ENCODE measurements at places on chromosomes 7 and 10.

GRCh38 chr10:42690449-42691360 lies 52.3 kb upstream of the ZNF33B start:
- DNase-seq, result peak; percentile 72

- DNase-seq, result peak; percentile 29
Observed at GRCh38 chr7:113831556-113831955, 87.3 kb downstream of the PPP1R3A start.

DNA sequence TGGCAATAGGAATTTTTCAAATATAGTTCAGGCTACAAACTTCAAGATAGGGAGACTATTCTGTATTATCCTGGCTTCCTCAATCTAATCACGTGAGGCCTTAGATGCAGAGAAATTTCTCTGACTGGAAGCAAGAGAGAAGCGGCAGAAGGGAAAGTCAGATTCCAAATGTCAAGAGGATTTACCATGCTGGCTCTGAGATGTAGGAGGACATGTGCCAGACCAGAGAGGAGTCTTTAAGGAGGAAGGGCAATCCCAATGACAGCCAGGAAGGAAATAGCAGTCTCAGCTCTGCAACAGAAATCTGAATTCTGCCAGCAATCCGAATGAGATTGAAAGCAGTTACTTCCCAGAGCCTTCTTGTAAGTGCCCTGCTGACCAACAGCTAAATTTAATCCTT lies 57.4 kb downstream of the NUTM2E start:
- DNase-seq, result no peak

DNA sequence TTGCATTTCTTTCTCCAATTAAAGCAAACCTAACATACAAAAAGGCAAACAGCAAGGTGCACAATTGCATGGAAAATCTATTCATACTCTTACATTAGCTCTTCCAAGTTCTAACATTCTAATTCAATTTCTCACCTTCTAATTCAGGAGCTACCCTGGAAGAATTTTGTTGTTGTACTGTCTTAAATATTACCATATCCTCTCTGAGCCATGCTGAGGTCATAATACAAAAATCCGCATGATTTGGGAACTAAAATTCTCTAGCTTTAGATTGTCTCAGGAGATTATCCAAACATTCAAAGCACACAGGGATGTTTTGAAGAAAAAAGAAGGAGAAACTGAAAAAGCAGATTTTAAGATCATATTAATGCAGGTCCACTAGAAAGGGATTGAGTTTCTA lies 229.9 kb downstream of the KIAA1217 start:
- no peak for DNase-seq

GRCh38 chr7:76065016-76065612 lies 17.2 kb downstream of the MDH2 start:
- no peak for DNase-seq

GRCh38 chr7:121797657-121798452 lies 75.1 kb upstream of the PTPRZ1 start:
- DNase-seq, result peak; percentile 37

- DNase-seq, result no peak
Observed at GRCh38 chr10:132705173-132705572, 80.8 kb downstream of the NKX6-2 start.

GRCh38 chr7:23062452-23062851 lies 43.1 kb upstream of the KLHL7 start:
- DNase-seq, result no peak

DNA sequence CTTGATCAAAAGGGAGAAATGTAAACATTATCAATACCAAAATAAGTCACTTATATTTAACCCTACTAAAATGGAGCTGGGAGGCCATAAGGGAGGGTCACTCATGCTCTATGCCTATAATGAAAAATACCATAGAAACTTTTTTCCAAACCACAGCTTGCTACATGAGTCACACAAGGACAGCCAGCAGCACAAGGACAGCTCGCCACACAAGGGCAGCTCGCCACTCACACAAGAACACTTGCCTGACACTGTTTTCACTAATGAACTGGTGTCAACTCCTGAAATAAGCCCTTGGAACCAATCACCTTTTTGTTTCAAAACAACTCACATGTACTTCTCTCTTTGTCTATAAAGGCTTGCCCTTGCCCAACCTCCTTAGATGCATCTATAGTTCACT lies 43.3 kb downstream of the FRMPD2 start:
- DNase-seq, result no peak
